ENCODE measurements at places on chromosomes 3 and 15.

- no peaks in the 10 kb centered on the region for H3K36me3 ChIP-seq
- no peak for DNase-seq
- H3K4me3 ChIP-seq: no peak overlapping the region
- H3K27me3 ChIP-seq: no peaks in the 10 kb centered on the region
Observed at GRCh38 chr15:95869920-95870319, 460.6 kb upstream of the NR2F2 start.

DNA sequence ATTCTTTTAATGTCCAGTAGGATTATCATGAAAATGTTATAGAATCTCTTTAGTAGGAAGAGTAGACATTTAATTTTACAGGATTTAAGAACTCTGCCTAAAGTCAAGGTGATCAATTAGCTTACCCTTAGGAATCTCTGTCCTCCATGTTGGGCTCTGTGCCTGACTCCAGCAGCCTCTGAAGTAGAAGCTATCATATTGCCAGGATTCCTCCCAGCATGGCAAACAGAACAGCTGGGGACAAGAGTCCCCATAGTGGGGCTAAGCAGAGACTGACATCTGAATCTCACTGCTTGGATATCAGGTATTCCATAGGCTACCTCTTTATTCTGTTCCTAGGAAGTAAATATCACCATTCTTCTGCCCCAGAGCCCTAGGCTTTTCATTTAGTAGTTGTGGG lies 1.5 kb downstream of the SLC15A2 start:
- no peaks in the 10 kb centered on the region for H3K36me3 ChIP-seq
- H3K27ac ChIP-seq: no peak overlapping the region
- H3K4me3 ChIP-seq: no peak overlapping the region
- no peak for DNase-seq

- H3K27ac ChIP-seq: no peak overlapping the region
- DNase-seq: no peak
- no peak overlapping the region for H3K4me3 ChIP-seq
- no peaks in the 10 kb centered on the region for H3K36me3 ChIP-seq
Observed at GRCh38 chr3:128276577-128277183, 123.4 kb downstream of the EEFSEC start.

DNA sequence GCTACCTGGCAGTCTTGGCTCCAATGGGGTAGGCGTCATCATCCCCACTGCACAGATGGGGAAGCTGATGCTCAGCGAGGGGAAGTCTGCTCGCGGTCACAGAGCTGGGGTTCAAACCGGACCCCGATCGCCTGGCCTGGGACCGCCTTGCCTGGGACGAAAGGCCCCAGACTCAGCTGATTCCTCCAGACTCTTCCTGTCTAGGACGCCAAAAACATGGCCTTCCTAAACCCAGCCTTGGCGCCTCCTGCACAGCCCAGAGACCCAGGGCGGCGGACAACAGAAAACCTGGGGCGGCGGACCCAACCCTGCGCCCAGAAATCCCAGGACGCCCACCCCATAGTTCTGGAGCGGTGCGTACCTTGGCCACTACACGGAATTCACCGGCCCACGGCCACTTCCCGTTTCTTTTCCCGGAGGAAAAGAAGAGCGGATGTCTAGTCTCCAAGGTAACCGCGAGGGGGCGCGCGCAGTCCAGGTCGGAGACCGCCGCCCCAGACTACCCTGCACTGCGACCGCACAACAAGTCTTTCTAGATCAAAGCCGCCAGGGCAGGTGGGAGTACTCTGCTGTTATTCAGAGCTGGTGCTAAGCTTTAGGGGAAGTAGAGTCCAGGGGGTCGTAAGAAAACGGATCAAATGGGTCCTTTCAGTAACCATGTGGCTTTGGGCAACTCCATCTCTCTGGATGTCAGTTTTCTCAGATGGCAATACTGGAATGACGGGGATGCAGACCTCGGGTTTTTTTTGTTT lies 4.9 kb upstream of the IL17RD start:
- peak; percentile 80 for DNase-seq
- H3K27me3 ChIP-seq: peaks cover 8% of the 10 kb centered on the region
- H3K4me3 ChIP-seq: peak overlapping the region; percentile 77
- no peaks in the 10 kb centered on the region for H3K36me3 ChIP-seq
- no peak overlapping the region for H3K27ac ChIP-seq

- H3K4me1 ChIP-seq: no peaks in the 10 kb centered on the region
- H3K27ac ChIP-seq: no peak overlapping the region
- no peak overlapping the region for H3K4me3 ChIP-seq
- H3K36me3 ChIP-seq: no peaks in the 10 kb centered on the region
Observed at GRCh38 chr3:48544141-48544540, 12.5 kb downstream of the PFKFB4 start.

DNA sequence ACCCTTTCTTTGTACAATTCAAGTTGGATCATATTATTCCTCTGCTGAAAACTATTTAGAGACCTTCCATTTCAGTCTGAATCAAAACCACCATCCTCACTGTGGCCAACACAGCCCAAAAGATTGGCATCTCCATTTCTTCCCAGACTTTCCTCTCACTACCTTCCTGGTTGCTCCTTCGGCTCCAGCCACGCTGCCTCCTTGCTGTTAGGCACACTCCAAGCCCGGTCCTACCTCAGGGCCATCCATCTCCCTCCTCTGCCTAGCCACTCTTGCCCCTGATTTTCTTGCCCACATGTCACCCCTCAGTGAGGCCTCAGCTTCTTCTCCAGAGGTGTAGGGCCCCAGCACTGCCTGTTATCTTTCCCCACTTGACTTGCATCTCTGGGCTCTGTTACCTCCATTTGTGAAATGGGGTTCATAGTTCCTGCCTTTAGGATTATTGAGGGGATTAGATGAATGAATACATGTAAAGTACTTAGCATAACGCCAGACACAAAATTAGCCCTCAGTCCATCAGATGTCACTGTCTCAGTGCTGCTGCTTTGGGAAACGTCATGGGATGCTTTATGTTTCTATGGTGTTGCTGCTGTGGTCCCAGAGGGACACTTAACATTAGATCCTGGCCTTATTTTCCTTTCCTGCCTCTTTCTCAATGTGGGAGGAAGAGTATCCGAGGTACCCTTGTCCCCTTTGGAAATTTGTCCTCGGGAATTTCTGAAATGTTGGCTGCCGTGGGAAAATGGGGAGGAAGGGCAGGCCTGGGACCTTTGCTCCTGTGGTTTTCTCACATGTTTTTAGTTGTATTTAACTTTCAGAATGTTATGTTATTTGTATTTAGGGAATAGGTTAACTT lies 31.3 kb downstream of the SNRK start:
- H3K27me3 ChIP-seq: no peaks in the 10 kb centered on the region
- DNase-seq: no peak
- no peak overlapping the region for H3K4me3 ChIP-seq
- no peak overlapping the region for H3K27ac ChIP-seq

DNA sequence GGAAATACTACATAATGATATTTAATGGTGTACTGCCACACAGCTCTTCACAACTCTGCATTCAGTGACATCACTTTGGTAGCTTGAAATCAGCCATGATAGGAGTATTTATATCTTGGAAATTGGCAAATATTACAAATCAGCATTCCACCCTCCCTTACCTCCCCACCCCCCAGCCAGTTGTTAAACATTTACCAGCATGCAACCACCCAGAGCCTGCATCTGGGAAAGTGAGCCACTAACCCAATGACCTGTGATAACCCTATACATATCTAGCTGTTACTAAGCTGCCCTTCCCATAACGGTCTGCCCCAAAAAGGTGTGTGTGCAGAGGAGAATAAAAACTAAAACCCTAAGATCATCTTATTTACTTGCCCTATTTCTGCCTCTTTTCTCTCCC lies 44.6 kb upstream of the SATB1 start:
- DNase-seq: no peak
- no peak overlapping the region for H3K27ac ChIP-seq
- H3K4me1 ChIP-seq: no peaks in the 10 kb centered on the region
- no peaks in the 10 kb centered on the region for H3K36me3 ChIP-seq
- H3K4me3 ChIP-seq: no peak overlapping the region

DNA sequence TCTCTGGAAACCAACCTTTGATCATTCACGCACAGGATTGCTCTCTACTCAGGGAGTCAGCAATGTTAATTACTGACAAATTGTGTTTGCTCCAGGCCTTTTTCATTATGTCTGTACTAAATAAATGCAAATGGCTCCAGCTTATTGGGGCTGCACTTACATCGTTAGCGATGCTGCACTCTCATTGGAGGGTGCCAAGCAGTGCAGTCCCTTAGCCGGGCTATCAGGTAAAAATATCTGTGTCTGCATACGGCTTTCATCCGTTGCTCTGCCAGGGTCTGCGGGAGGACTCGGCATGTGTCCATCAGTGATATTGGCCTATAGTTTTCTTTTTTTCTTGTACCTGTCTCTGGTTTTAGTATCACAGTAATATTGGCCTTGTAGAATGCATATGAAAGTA lies 471.5 kb upstream of the CADM2 start:
- H3K36me3 ChIP-seq: no peaks in the 10 kb centered on the region
- DNase-seq: no peak
- no peaks in the 10 kb centered on the region for H3K4me1 ChIP-seq
- H3K27ac ChIP-seq: no peak overlapping the region
- no peaks in the 10 kb centered on the region for H3K27me3 ChIP-seq

- peaks cover 27% of the 10 kb centered on the region for H3K4me1 ChIP-seq
- peak; percentile 76 for DNase-seq
- H3K27ac ChIP-seq: no peak overlapping the region
- H3K27me3 ChIP-seq: no peaks in the 10 kb centered on the region
- no peak overlapping the region for H3K4me3 ChIP-seq
Observed at GRCh38 chr15:39946862-39947261, 12.9 kb downstream of the EIF2AK4 start.

- DNase-seq: no peak
- no peak overlapping the region for H3K4me3 ChIP-seq
- no peaks in the 10 kb centered on the region for H3K4me1 ChIP-seq
- H3K27me3 ChIP-seq: no peaks in the 10 kb centered on the region
- no peak overlapping the region for H3K27ac ChIP-seq
Observed at GRCh38 chr3:189053322-189053721, 118.4 kb upstream of the TPRG1 start.

- no peak overlapping the region for H3K27ac ChIP-seq
- H3K4me1 ChIP-seq: peaks cover 6% of the 10 kb centered on the region
- DNase-seq: peak; percentile 20
- no peak overlapping the region for H3K4me3 ChIP-seq
- H3K36me3 ChIP-seq: no peaks in the 10 kb centered on the region
Observed at GRCh38 chr3:146337991-146338390, 87.1 kb upstream of the PLSCR4 start.

DNA sequence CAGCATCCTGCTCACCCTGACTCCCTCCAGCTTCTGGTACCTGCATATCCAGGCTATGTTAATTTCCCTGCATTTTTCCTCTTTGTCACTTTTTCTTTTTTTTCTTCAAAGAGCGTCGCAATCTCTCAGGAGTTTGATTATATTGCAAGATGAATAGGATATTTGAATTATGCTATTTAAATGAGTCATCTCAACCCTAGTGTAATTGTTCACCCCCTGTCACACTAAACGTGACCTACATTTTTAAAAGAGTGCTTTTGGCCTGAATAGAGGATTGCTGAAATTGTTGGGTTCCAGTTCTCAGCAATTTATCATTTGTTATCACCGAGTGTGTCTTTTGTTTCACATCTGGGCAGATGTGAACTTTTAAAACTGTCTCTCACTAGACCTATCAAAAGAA lies 294.7 kb downstream of the SOX2 start:
- H3K4me3 ChIP-seq: no peak overlapping the region
- no peak for DNase-seq
- H3K36me3 ChIP-seq: no peaks in the 10 kb centered on the region
- no peak overlapping the region for H3K27ac ChIP-seq
- no peaks in the 10 kb centered on the region for H3K27me3 ChIP-seq

DNA sequence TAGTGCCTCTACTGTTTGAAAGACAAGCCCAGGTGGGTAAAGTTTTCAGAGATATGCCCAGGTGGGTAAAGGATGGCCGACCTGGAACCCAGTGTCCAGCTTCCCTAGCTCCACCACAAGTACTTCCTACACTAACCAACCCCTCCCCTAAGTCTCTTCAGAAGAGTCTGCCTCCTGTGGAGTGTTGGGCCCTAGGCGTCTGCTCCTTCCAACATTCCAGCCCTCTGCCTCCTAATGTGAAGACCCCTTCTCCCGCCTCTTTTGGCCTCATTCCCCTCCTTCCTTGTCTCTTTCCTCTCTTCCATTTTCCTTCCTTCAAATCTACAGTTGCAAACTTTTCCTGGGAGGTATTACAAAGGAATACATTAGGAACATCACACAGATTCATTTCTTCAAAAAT lies 38.6 kb downstream of the CNTN3 start:
- H3K4me1 ChIP-seq: no peaks in the 10 kb centered on the region
- no peak overlapping the region for H3K4me3 ChIP-seq
- H3K27me3 ChIP-seq: no peaks in the 10 kb centered on the region
- H3K36me3 ChIP-seq: no peaks in the 10 kb centered on the region

DNA sequence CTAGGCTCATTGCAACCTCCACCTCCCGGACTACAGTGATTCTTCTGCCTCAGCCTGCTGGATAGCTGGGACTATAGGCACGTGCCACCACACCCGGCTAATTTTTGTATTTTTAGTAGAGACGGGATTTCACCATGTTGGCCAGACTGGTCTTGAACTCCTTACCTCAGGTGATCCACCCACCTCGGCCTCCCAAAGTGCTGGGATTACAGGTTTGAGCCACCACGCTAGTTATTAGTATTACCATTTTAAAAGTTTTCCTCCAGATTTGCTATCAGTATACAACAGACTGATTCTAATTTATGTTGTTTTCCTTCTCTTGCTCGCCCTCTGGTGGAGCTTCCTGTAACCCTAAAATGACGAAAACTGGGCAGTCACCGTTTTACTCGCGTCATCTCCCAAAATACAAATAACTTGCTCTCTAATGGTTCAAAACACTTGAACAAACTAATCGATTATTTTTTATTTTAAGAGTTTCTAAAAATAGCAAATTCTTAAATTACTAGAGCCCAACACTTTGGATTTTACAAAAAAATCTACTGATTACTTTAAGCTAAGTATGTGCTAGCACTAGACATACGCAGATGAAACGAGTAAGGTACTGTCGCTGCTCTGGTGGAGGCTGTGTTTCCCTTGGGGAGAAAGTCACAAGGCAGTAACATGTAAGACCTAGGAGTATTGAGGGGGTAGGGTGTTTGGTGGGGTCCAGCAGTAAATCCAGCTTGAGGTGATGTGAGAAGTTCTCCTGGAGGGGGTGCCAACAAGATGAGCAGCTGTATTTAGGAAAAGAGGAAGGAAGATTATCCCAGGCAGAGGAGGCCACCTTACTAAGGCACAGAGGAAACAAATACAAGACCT lies 203.3 kb downstream of the MBNL1 start:
- no peak overlapping the region for H3K27ac ChIP-seq
- DNase-seq: peak; percentile 83
- H3K4me1 ChIP-seq: peaks cover 6% of the 10 kb centered on the region
- H3K4me3 ChIP-seq: peak overlapping the region; percentile 57

DNA sequence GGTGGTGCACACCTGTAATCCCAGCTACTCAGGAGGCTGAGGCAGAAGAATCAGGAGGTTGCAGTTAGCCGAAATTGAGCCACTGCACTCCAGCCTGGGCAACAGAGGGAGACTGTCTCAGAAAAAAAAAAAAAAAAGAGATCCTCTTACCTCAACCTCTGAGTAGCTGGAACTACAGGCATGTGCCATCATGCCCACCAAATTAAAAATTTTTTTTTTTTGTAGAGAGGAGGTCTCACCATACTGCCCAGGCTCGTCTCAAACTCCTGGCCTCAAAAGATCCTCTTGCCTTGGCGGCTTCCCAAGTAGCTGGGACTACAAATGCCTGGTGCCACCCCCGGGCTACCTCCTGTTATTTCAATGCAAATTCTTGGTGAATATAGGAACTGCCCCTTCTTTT lies 1.5 kb downstream of the UMPS start:
- H3K36me3 ChIP-seq: peaks cover 2% of the 10 kb centered on the region
- H3K4me1 ChIP-seq: peaks cover 16% of the 10 kb centered on the region
- no peak for DNase-seq
- H3K27me3 ChIP-seq: no peaks in the 10 kb centered on the region
- peak overlapping the region; percentile 96 for H3K4me3 ChIP-seq
- no peak overlapping the region for H3K27ac ChIP-seq

All from GM23248 (cell line).